Activated T-cell treated with anti-CD3 and anti-CD28 coated beads for 48 hours (primary cell): ENCODE measurements at places on chromosomes 11 and 22.

DNA sequence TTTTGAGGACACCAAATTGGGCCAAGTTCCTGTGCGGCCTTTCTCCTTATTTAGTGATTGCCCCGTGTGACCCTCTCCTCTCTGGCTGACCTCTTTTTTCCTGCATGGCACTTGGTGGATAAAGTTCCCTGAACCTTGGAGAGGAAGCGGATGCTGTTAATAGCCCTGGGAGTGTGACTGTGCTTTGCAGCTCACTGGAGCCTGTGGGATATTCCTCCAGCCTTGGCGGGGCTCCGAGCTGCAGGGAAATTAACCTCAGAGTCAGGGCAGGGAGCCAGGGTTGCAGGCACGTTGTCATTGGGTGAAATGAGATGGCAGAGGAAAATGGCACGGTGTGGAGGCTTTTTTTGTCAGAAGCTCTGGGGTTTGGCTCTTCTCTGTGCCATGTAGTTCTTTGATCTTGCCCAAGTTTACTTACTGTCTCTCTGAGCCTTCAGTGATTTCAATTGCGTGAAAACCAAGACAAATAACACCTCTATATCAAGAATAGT lies 965 bp downstream of the OR9Q1 start:
- no peak for DNase-seq

GRCh38 chr11:32098142-32098903 lies 7.4 kb downstream of the RCN1 start:
- no peak for DNase-seq

GRCh38 chr11:59992425-59992824 lies 24.6 kb upstream of the OOSP4B start:
- DNase-seq = no peak

GRCh38 chr11:65132988-65133700 lies 1.2 kb downstream of the SYVN1 start:
- peak; percentile 60 for DNase-seq

DNA sequence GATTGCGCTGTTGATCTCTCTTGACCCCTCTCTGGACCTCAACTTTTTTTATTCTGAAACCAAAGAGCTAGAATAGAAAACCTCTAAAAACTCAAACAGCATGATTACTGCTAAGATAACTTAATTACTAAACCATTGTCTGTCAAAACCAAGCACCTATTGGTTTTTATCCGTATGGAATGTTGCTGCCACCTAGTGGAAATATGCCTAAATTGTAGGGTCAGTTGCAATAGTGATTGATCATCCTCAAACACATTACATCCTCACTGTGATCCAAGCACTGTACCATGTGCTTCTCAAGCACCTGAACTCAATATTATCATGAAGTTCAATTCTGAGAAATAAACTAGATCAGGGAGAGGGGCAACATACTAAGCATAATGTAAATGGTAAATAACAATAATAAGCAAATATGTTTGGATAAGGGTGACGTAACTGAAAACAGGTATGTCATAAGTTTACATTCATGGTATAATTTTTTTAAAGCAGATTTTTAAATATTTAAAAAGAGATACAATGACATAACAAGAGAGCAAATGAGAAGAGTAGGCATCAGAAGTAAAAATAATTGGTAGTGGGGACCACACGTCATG lies 3.8 kb upstream of the OR5A2 start:
- DNase-seq = no peak

GRCh38 chr11:126703662-126704061 lies 296.9 kb downstream of the KIRREL3 start:
- DNase-seq = no peak

DNA sequence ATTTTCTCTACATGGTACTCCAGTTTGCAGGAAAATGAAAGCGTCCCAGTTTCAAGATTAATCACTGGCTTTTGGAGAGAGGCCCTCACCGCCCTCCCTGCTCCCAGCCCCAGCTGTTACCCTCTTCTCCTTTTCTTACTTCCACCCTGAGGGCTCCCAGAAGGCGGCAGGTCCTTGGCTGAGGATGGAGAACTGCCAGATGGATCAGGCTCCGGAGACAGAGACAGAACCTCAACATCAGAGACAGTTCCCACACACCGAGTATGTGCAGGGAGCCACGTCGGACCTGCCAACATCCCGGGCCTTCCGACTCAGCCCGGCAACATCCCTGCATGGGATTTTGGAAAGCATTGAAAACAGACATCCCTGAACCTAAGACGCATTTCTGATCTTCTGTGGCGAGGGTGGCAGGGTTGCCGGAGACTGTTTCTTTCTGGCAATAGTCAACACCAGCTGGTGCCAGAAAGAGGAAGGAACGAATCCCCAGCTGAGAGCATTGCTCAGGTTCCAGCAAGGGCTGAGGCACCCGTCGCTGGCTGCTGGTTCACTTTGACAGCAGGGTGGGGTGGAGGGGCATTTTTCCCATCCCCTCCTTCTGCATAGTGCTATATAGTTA lies 467.1 kb downstream of the MIAT start:
- DNase-seq = no peak

GRCh38 chr11:118264569-118265465 lies 720 bp upstream of the MPZL2 start:
- no peak for DNase-seq
